ENCODE measurements at places on chromosomes 1 and 21.
A peak's percentile ranks its signal among the peaks of the same experiment; 100 is the strongest.

GRCh38 chr1:25806418-25806817 lies 6.4 kb downstream of the SELENON start:
- no peak for DNase-seq

DNA sequence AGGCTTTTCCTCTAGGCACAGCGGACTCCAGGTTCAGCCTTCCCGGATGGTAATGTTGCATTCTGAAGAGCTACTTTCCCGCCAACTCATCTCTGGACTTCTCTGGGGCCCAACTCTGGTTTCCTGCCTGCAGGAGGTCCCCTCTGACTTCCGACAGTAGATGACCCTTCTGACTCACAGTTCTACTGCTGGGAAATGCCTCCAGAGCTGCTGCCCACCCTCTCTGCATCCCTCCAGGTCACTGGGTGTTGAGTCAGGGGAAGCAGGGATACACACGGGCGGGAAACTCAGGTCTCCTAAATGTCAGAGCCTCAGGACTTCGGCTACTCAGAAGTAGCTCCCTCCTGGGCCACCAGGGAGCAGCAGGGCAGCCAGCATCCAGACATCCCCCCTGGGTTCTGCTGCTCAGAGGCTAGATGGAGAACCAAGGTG lies 2.1 kb upstream of the KIF21B start:
- DNase-seq = peak; percentile 47

GRCh38 chr1:54227091-54227602 lies 27.2 kb downstream of the MRPL37 start:
- peak; percentile 28 for DNase-seq

DNA sequence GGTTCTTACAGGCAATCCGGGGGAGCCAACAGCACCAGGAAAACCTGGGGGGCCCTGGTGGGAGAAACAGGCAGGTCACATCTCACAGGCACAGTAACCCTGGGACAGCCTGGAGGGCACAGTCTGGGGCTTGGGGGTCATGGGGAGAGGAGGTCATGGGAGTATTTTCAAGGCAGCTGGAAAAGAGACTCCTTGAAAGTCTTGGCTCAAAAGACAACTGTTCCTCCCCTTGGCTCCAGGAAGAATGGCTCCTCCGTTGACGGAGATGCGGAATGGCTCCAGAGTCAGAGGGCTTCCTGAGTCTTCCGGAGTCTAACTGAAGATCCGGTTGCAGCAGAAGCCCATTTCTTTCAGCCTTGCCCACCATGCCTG lies 25.9 kb upstream of the PEF1 start:
- no peak for DNase-seq

GRCh38 chr1:207850621-207851407 lies 60.1 kb downstream of the CD34 start:
- DNase-seq = no peak
